H1 (cell line): ENCODE measurements at places on chromosomes 13 and 19. TPM values are rescaled to one million over a fixed set of nuclear protein-coding genes. Genes with fewer than 3 reads are reported as not detected.
A peak's percentile ranks its signal among the peaks of the same experiment; 100 is the strongest.

GRCh38 chr19:38135150-38135998 lies 88.6 kb downstream of the DPF1 start:
- DNase-seq = no peak

- no peak for DNase-seq
Measured at GRCh38 chr13:27601803-27602202, 18.5 kb downstream of the LNX2 start.

DNA sequence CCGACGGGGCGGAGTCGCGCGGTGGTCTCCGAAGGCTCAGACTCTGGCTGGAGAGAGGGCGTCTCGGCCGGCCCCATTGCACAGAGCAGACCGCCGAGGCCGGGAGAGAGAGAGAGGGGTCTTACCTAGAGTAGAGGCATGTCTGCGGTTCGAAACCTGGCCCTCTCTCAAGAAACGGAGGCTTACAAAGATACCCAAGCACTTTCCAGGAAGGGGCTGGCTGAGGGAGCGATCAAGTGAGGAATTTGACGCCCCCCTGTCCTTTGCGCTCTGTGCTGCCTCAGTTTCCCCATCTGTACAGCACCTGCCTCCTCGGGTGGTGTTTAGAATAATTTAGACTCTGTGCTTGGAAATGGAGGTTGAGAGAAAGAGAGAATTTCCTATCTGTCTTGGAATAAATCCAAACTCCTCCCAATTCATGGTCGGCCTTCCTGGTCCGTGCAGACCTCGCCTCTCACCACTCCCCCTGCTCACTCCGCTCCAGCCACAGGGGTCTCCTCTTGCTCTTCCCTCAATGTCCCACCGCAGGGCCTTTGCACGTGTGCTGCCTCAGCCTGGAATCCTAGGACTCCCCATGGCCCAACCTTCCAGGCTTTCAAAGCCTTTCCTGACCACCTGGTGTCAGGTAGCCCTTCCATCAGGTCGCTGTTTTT lies 658 bp upstream of the ISOC2 start:
- no peak for DNase-seq

- no peak for DNase-seq
Measured at GRCh38 chr13:107753291-107753690, 462.0 kb downstream of the LIG4 start.

The SPRED3 gene
- polyA plus RNA-seq = 10.3 and 13.5 TPM in 2 replicates

The PPAN gene
- polyA plus RNA-seq = 48.8 and 74.7 TPM in 2 replicates

The STXBP2 gene
- polyA plus RNA-seq = 53.8 and 82.7 TPM in 2 replicates

The CYP2A7 gene
- 0.23 and 0.35 TPM in 2 replicates for polyA plus RNA-seq

- DNase-seq = peak; percentile 96
Measured at GRCh38 chr19:38506723-38507550, 73.4 kb downstream of the RYR1 start.

DNA sequence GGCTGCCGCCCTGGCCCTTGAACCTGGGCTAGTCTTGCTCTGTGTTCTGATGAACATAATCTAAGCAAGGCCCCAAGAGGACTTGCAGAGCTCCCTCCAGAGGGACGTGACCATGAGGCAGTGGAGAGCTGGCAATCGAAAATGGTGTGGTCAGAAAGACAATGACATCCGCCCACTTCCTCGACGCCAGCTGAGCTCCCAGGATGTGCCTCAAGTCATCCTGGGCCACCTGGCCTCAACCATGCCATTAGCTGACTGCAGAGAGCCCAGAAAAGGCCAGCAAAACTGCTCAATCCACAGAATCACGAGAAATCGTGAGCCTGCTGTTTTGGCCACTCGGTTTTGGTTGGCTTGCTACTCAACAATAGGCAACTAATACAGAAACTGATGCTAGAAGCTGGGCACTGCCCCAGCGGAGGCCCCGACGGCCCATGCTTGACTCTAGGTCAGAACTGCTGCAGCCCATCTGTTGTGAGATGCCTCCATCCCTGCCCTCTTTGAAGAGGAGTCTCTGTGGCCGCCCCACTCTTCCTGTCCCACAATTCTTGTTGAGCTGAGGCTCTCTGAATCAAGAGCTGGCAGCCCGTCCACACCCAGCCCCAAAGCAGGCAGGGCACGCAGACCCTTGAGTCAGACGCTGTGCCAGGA lies 53.3 kb downstream of the STK24 start:
- no peak for DNase-seq

- DNase-seq = no peak
Measured at GRCh38 chr13:40221131-40221459, 445.3 kb downstream of the FOXO1 start.

The HSD17B14 gene
- 25.5 and 32.7 TPM in 2 replicates for polyA plus RNA-seq

The KDM4B gene
- 12.0 and 21.1 TPM in 2 replicates for polyA plus RNA-seq

GRCh38 chr19:33456076-33456844 lies 65.3 kb downstream of the PEPD start:
- DNase-seq = no peak

The PDX1 gene
- polyA plus RNA-seq = not detected in 2 replicates

- no peak for DNase-seq
Measured at GRCh38 chr13:104967836-104968630, 1567.4 kb downstream of the EFNB2 start.

DNA sequence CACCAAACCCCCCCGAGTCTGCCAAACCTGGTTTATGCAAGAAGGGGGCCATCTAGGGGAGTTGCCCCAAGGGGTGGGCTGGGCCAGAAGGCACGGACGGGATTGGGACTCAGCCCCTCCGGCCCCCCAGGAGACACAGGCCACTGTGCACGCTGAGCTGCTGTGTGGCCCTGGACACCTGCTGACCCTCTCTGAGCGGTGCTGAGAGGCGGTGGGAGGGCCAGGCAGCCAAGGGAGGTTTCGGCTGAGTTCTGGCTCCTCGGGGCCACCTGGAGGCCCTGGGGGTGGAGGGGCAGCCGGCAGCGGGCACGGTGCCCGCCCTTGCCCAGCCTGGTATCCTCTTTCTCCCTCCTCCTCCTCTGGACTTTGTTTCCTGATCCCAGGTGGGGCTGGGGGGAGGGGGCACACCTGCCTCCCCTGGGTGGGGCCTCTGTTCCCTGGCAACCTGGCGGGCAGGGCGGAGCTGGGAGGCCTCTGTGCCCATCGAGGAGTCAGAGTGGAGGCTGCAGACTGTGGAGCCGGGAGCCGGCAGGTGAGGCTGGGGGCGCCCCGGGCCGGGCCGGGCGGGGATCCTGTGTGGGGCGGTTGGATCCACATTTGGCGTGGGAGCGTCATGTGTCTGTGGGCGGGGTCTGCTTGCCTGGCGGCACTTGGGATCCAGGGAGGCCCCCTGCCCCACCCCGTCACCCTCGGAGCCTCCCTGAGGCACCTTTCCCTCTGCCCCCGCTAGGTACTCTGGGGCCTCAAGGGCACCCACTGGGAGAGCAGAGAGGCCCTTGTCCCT lies at the start of gene MISP:
MISP (plus strand) TSS at position 473 of the 784 bp plus-strand sequence. CDS start 5,835 bp downstream, outside the sequence.
- no peak for DNase-seq

DNA sequence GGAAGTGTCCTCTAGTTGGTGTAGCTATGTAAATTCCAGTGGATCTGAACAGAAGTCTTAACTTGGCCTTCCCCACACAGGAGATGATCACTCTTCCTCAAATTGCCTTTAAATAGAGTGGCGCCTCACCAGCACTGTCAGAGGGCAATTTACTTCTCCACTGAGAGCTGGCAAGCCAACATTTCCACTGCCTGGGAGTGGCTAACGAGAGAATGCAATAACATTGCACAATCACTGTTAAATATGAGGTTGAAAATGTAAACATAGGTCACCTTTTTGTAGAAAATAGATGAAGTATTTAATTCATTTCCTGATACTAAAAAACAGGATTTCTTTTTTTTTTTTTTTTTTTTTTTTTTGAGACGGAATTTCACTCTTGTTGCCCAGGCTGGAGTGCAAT lies 55.4 kb upstream of the UBL3 start:
- no peak for DNase-seq

DNA sequence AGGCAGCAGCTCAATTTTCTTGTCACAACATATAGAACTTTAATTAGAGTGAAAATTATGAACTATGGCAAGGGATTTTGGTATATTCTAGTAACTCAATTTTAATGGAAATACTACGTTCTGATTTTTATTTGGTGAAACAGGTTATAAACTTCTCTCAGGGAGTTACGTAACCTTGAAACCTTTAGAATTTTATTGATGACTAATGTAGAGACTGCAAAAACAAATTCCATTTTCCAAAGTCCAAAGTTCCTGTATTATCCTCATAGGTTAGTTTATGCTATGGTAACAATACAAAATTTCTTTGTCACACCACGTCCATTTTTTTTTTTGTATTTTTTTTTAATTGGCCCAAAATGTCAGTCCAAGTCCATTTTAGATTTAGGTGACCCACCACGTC lies 185.7 kb downstream of the KLF5 start:
- no peak for DNase-seq

DNA sequence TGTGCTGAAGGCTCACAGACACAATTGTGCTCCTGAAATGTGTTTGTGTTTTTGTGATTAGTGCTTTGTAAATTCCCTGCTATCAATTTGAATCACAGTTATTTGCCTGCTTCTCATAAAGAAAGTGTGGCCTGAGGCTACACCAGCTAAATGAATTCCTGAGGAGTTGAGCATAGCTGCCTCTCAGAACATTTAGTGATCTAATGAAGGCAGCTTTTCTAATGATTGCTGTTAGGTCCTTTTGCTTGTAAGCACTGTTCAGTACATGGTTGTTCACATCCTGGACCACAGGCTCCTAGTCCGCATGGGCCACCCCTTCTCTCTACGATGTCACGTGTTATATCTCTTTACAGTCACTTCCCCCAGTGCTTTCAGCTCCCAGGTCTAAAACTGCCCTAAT lies 238.2 kb downstream of the B3GLCT start:
- no peak for DNase-seq

The CASP14 gene
- polyA plus RNA-seq = not detected in 2 replicates

The WTIP gene
- 8.7 and 10.8 TPM in 2 replicates for polyA plus RNA-seq

- no peak for DNase-seq
Measured at GRCh38 chr19:40506099-40506498, 39.3 kb downstream of the SPTBN4 start.

- no peak for DNase-seq
Measured at GRCh38 chr19:16233836-16234551, 36.3 kb downstream of the AP1M1 start.

The CCDC70 gene
- polyA plus RNA-seq = not detected in 2 replicates

- DNase-seq = no peak
Measured at GRCh38 chr13:89163096-89163495, 1491.9 kb downstream of the SLITRK5 start.

DNA sequence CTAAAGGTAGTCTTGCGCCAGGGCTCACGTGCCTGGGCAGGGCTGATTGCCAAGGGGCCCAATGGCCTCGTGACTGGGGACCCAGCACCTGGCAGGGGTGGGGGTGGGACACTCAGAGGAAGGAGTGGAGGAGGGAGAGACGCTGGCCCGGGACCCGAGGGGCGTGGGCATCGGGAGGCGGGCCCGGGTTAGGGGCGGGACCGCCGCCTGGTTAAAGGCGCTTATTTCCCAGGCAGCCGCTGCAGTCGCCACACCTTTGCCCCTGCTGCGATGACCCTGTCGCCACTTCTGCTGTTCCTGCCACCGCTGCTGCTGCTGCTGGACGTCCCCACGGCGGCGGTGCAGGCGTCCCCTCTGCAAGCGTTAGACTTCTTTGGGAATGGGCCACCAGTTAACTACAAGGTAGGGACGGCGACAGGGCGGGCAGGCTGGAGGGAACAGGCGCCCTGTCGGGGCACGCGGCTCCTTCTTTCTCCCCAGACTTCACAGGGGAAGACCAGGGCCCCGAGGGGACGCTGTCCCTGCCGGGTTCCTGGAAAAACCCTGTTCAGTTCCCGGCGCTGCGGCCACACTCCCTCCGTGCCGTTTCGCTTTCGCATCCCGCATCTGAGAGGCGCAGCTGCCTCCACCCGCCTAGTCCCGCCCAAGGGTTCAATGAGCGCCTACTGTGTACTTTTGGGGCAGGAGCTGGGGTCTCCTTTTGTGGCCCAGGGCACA lies at the start of gene IFI30:
IFI30 (plus strand) TSS at position 242 of the 717 bp plus-strand sequence; CDS start at position 271, 29 bp downstream.
- DNase-seq = peak; percentile 84

GRCh38 chr19:53101518-53101917 lies 1.7 kb downstream of the ZNF160 start:
- DNase-seq = no peak

DNA sequence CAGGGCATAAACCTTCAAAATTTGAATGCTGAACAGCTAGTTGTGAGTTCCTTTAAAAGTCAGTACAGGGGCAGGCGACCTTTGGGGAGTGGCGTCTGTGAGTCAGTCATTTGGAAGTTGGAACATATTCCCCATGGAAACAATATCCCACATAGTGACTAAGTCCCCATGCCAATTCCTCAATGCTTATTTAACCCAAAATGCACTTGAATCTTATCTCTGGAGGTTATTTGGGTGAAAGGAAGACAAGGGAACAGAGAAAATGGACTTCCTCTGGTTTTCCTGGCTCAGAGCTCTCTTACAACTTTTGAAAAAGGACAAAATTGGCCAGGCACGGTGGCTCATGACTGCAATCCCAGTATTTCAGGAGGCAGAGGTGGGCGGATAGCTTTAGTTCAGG lies 479.2 kb upstream of the NBEA start:
- DNase-seq = no peak

DNA sequence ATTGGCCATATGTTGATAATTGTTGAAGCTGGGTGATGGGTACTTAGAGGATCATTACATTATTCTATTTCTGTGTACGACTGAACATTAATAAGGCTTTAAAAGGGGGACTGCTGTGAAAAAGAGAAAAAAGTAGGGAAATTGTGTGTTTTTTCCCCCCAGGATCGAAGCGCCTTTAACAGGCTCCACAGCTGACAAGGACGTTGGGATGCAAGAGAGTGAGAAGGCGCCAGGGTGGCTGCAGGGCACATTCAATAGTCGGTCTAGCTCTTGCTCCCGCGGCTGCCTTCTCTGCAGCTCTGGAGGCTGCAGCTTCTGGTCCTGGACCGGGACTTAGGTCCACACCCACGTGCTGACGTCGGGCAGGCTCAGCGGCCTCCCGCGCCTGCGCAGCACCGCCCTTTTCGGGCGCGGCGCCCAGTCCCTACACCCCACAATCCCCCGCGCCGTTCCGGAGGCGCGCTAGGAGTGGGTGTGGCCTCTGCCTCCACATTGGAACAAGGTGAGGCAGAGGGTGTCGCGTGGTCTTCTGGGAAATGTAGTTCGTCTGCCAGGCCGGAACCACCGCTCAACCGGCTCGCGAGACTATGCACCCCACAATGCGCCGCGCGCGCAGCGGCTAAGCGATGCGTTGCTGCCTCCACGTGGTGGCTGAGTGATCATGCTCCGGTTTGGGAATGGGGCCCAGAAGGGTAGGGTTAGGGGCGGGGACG lies 4.9 kb upstream of the LRFN3 start:
- DNase-seq = peak; percentile 95

The C19orf81 gene
- polyA plus RNA-seq = 13.0 and 22.0 TPM in 2 replicates

- DNase-seq = no peak
Measured at GRCh38 chr13:44819772-44820171, 169.5 kb downstream of the NUFIP1 start.

GRCh38 chr19:23774106-23774505 lies 15.4 kb upstream of the ZNF681 start:
- no peak for DNase-seq

- no peak for DNase-seq
Measured at GRCh38 chr19:2132731-2133490, 18.5 kb downstream of the AP3D1 start.

The PRKCG gene
- 6.1 and 14.0 TPM in 2 replicates for polyA plus RNA-seq

DNA sequence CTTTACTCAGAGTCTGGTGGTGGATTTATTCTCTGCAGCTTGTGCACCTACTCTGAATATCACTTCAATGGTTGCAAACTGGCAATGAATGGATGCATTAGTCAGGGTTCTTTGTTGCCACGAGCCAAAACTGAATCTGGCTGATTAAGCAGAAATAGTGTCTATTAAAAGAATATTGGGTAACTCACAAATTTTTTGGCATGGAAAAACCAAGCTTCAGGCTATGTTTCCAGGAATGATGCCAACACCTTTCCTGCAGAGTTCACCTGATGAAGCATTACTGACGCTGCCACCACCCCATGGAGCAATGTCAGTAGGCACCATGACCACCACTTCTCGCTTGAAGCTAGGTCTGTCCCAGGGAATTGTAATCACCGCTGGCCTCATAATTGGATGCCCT lies 597.8 kb upstream of the SLC10A2 start:
- DNase-seq = no peak
